ENCODE measurements at places on chromosomes 7 and 10.

DNA sequence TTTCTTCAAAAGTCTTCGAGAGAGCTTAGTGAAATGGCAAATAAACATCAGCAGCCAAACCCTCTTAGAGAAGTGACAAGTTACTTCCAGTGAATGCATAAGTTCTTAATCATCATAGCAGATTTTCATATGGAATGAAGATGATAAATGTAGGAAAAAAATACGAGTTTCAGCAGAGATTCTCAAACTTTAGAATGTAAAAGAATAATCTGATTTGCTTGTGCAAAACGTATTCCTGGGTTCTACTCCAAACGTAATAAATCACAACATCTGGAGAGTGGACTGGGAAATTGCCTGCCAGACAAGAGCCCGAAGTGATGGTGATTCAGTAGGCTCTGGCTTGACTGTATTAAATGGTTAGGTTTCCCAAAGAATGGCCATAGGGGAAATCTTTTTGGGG, 62.2 kb downstream of the AKR1E2 start:
- no peak for DNase-seq

GRCh38 chr10:71966046-71967004, 2.1 kb downstream of the CHST3 start:
- no peak for DNase-seq

GRCh38 chr10:29389493-29389892, 100.6 kb downstream of the LYZL1 start:
- no peak for DNase-seq

DNA sequence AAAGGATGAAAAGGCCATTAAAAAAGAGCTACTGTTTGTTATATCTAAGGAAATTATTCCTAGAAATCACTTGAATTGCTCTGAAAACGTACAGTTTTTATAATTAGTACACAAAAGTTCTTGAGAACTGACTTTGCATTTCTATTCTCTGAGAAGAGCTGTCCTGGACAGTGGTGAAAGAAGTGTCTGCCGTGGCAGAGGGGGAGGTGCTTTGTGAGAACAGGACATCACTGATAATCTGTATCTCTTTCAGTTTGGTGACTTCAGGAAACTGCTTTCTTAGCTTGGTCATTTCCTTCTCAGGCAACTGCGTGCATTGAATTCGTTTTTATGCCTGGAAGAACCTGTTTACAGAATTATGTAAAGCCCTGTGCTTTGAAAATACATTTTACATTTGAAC, 52.1 kb downstream of the POLL start:
- no peak for DNase-seq

DNA sequence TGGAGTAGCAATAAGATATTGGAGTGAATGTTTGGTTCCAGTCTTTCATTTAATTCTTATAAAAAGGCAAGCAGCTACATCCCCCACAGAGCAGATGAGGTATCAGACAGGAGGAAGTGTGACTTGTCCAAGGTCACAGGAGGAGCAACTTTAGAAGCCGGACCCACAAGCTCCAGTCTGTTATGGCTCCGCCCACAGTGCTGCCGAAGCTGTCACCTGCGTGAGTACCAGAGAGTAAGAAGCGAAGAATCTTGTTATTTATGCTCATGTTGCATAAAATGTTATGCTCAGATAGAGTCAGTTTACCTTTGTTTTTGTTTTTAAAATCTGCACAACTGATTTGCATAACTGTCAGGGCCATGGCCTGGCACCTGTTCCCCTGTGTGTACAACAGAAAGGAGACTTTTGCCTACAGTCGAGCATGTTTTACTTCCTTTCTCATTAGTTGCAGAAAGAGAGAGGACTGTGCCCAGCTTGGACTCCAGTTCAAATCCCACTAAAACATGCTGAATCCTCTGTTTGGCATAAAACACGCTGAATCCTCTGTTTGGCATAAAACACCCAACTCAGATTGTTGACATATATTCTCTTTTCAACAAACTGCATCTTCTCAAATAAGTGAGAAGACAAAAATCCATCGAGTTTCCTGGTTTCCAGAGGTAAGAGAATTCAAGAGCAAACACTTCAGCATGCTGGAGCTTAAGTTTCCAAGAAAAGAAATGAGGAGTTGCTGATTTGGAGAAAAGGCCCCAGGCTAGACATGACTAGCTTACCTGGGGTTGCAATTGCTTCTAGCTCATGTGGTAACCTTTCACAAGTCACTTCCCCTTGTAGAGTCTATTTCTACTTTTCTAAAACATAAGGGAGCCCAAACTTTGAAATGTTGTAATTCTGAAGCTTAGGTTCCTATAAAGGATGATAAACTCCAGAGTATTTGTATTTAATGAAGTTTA, 409.8 kb upstream of the ZMIZ1 start:
- DNase-seq = no peak

DNA sequence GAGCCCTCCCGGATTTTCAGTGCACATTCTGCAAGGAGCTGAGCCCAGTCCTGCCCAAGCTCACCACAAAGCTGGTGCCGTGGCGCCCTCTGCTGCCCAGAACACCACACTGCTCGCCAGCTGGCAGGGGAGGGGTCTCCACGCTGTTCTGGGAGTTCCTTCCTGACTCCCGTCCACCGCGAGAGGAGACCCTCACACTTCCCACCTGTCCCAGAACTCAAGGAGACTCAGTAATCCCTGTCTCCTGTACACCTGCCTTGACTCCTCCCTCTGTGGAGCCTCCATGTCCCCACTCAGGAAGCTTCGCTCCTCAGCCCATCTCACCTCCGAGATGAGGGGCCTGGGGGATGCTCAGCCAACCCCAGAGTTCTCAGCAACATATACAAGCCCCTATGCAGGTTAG, 11.3 kb downstream of the C10orf105 start:
- peak; percentile 67 for DNase-seq

- no peak for DNase-seq
These were observed 960.3 kb upstream of the LRRN3 start for GRCh38 chr7:110130669-110131068.

DNA sequence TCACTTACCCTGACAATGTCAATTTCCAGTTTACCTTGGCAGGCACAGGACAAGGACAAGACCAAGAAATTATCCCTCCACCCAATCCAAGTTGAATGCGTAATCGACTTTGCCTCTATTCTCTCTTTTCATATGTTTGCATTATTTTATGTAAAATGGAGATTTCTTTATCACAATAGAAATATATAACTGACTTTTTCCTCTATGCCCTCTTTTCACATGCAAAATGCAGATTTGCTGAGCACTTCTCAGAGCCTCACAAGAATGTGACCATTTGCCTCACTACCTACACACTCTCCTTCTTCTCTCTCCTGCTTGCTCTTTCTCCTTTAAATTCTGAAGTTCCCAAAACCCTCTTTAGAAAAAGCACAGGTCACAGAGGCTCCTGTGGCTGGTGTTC, 15.1 kb downstream of the CYP3A43 start:
- no peak for DNase-seq
